CD4-positive, alpha-beta T cell treated with Interleukin-15 for 1 hour (primary cell): ENCODE measurements at places on chromosomes 4 and X.

GRCh38 chr4:154294652-154295350, 196.8 kb downstream of the DCHS2 start:
- no peak for DNase-seq

DNA sequence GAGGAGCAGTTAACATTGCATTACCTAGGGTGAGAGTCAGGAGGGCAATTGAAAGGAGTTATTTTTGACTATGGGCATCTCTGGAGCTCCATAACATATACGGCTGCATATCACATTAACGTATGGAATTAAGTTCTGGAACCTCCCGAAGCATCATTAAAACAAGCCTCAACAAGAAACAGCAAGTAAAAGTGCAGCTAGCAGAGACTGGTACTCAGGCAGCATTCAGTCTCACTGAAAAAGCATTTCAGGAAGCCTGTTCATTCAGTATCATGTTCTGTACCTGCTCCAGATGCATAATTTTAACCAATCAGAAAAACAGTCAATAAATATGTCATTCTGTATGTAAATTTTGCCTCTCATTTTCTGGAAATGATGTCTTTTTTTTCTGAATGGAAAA, 299.6 kb downstream of the EPHA5 start:
- DNase-seq = no peak

- DNase-seq = no peak
Measured at GRCh38 chrX:18440835-18441234, 15.4 kb downstream of the CDKL5 start.

DNA sequence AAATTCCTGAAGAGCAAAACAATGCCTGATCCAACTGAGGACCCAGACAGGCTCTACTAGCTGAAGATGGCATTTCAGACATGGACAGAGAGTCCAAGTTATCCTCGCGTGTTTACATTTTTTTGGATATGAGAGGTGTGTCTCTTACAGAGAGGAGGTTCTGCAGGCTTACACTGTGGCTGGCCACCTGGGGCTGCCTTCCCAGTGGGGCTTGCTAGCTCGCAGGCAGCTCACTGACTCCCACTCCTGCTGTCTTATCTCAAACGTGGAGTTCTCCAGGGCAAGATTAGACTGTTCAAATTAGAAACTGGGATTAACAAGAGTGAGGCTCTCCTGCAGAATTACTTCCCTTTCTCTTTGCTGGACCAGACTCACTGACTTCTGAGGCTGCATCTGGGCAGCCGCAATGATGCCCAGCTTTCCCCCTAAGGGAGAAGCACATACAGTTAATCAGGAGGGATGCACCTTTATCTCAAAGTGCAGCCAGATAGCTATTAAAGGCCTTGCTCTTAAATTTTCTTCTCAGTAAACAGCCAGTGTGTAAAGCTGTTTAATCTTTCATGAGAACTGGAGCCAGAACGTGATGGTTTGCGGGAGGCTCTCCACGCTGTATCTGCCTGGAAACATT, 123.0 kb downstream of the ENPP6 start:
- DNase-seq = no peak

GRCh38 chr4:108029016-108029720, 39.5 kb downstream of the HADH start:
- no peak for DNase-seq

- DNase-seq = no peak
Measured at GRCh38 chr4:138086611-138087041, 155.5 kb downstream of the SLC7A11 start.

DNA sequence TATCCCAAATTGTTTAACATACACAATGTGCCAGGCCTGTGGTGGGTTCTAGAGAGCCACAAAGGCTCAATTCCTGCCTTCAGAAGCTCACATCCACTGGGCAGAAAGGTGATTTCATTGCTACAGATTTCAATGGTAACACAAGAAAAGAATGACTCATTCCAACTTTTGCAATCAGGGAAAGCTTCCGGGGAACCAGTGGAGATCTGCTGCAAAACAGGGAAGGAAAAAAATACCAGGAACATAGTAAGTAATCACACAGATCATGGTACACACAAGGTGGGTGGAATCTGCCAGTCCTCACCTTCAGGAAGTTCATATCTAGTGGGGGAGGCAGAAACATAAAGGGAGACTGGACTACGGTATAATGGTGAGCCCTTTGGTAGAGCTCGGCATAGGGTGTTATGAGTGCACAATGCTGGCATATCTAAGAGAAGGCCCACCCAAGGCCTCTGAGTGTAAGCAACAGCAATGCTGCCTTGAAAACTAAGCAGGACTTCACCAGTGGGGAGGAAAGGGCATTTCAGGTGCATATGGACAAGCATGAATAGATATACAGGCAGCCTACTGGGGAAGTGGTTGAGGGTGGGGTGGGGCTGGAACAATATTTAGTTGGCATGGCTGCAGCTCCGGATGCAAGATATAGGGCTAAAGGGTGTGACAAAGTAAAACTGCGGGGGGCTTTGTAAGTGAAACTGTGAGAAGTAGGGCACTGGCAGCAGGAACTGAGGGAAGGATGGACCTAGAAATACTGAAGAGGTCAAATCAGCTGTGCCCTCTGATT, 24.2 kb downstream of the GPRIN3 start:
- DNase-seq = peak; percentile 77

DNA sequence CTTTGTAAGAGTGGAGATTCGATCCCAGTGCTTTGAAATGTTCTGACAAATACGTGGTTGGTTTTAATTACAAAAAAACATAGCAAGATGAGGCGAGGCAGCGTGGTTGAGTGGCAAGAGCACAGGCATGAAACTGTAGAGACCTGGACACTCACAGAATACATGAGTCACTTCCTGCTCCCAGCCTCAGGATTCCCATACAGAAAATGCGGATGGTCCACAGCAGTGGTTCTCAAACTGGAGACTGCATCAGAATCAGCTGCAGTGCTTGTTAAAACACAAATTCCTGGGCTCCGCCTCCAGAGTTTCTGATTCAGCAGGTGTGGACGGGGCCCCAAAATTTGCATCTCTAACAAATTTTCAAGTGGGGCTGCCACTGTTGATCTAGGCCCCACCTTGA, 10.1 kb downstream of the OTOP1 start:
- DNase-seq = no peak

- DNase-seq = no peak
Measured at GRCh38 chr4:58301376-58301999, 1191.3 kb upstream of the IGFBP7 start.

- DNase-seq = no peak
Measured at GRCh38 chr4:14827111-14827510, 175.2 kb upstream of the CPEB2 start.

GRCh38 chr4:125734504-125734903, 419.7 kb downstream of the FAT4 start:
- DNase-seq = no peak

DNA sequence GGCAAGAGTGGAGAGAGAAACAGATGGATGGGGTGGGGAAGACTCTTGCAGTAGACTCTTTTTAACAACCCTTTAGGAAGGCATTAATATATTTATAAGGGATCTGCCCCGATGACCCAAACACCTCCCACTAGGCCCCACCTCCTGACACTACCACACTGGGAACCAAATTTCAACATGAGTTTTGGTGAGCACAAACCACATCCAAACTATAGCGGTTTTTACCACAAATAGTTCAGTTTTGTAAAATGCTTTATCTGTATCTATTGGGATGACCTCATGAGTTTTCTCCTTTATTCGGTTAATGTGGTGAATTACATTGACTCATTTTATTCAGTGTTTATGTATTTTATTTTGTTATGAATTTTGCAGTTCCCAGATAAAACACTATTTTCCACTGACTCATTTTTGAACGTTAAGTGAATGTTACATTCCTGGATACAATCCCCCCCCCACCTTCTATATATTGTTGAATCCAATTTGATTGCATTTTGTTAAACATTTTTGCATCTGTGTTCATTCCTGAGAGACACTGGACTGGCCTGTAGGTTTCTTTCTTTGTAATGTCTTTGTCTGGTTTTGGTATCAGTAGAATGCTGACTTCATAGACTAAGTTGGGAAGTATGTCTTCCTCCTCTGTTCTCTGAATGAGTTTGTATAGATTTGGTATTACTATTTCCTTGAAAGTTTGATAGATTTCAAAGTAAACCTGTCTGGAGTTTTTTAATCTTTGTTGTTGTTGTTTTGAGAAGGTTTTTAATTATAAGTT, 13.9 kb upstream of the CPLX1 start:
- DNase-seq = no peak
